Skin of body (tissue), 3 donors: ENCODE measurements at places on chromosomes 11 and 22.

DNA sequence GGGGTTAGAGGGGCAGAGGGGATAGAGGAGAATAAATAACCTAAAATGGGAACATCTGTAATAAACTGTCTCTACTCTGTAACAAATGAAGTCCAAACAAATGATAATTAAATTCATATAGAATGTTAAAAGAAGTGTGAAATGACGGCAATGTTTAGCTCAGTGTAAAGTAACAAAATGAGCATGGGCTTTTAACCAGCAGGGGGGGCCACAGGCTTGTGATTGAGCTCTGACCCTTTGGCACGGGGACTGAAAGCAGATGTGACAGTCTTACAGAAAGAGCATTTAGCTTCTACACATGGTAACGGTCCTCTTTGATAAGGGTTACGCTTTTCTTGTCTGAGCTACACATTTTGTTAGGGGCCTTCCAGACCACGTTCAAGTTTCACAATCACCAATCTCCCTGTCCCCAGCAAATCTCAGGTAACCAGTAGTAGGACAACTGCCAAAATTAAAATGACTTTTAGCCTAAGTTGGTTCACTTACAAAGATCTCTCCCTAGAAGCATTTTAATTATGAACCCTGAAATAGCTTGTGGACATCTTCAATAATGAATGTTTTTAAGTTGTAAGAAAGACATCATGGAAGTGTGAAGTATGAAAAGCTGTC is 262.5 kb downstream of the DCDC1 start:
- DNase-seq = peak; percentile 6

- no peak for DNase-seq
Measured at GRCh38 chr11:126733685-126734084, 266.9 kb downstream of the KIRREL3 start.

- no peak for DNase-seq
Measured at GRCh38 chr22:49180683-49181024, 647.0 kb downstream of the BRD1 start.

GRCh38 chr11:7973011-7973410 is 7.8 kb upstream of the NLRP10 start:
- DNase-seq = no peak

- no peak for DNase-seq
Measured at GRCh38 chr11:130979386-130979972, 63.2 kb upstream of the SNX19 start.
